D721Med (cell line): ENCODE measurements at places on chromosomes 2 and 18.

- no peak for DNase-seq
Observed at GRCh38 chr2:171238946-171239345, 78.3 kb upstream of the TLK1 start.

- DNase-seq = no peak
Observed at GRCh38 chr2:96427917-96428316, 77.2 kb downstream of the NEURL3 start.

DNA sequence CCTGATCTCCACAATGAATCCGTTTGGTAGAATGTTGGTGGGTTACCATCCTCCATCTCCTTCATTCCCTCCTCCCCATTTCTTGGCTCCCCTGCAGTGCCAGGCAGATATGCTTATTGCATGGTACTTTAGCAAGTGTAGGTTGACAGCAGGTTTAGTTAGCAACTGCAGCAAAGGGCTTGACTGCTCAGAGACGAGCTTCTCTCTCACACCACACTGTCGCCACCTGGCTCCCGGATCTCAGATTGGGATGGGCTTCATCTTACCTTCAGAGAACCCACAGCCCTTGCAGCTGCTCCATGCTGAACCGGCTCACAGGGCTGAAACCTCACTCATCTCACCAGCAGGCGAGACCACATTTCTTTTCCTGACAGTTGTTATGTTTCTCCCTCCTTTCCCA is 88.8 kb downstream of the VWA3B start:
- DNase-seq = no peak

- no peak for DNase-seq
Observed at GRCh38 chr2:230457793-230458192, 41.8 kb downstream of the SP100 start.

GRCh38 chr2:36967236-36967876 is 1.0 kb upstream of the STRN start:
- DNase-seq = no peak

DNA sequence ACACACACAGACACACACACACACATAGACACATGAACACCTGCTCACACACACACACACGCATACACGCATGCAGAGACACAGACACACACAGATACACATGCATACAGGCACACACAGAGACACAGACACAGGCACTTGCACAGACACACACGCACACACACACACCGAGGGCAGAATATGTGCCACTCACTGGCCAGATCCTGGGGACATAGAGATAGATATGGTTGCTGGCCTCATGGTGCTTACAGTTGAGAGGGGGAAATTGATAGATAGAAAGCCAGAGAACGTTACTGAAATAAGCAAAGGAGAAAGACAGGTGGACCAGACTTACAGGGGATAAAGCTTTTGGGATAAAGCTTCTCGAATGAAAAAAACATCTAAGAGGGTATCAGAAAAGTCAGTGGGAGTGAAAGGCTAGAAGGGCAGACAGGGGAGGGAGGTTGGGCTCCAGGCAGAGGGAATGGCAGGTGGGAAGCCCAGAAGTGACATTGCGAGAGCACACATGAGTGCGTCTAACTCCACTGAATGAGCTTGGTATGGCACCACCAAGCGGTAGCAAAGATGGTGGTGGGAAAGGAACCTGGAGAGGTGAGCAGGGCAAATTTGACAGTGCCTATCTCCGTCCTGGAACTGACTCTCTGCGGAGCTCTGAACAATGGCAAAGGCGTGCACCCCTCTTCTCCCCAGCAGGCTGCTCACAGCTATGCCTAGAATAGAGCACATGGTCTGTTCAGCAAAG is 390.1 kb upstream of the TRIB2 start:
- no peak for DNase-seq

- no peak for DNase-seq
Observed at GRCh38 chr2:54585136-54585733, 129.1 kb downstream of the SPTBN1 start.

GRCh38 chr2:189022053-189022481 is 47.9 kb downstream of the COL3A1 start:
- no peak for DNase-seq

DNA sequence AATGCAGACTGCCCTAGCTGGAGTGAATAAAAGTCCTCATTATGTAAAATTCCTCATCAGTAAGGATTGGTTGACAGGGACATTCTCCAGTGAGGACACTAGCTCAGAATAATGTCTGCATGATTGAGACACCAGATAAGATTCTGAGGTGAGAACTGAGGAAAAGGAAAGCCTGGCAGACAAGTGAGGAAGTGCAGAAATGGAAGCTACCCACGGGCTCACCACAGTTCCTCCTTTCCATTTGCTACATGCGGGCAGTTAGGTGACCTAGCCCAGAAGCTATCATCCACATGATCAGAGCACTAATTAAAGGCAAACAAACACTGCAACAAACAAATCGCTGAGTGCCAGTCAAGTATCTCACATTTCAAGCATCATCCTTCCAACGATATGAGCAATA is 27.7 kb downstream of the NETO1 start:
- no peak for DNase-seq

DNA sequence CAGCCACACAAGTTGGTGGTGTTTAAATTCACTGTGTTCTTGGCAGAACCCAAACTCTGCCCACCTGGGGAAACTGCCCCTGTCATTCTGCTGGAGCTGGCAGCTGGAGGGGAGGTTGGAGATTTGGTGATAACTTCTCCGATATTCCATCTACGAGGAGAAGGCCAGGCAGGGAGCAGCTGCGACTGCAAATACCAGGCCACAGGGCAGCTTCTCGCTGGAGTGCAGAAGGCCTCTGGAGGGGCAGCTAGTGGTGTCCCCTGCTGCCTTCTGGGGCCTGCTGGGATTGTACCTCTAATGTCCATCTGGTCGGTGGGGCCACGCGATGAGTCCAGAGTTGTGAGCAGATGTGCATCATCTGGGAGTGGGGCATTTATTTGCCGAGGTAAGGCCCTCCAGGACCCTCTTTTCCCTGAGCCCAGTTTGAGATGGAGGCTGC is 98.9 kb downstream of the ACKR3 start:
- DNase-seq = no peak

DNA sequence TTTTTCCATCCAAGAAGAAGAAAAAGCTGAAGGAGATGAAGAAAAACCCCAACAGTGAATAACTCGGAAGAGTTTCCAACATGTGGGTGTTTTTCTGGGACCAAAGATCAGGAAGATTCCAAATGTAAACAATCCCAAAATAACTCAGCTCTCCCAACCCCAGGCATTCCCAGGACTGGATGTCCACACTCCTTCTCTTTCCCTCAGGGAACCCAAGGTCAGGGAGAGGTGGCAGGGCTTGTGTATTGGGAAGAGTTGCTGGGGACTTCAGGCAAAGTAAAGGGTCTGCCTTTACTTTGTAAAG is 268.0 kb downstream of the DYSF start:
- DNase-seq = no peak

- no peak for DNase-seq
Observed at GRCh38 chr2:63503818-63504217, 84.5 kb downstream of the WDPCP start.

- DNase-seq = peak; percentile 98
Observed at GRCh38 chr18:75209129-75209950, at the start of gene PTGR3. Gene PTGR3, minus strand, starts transcription at chr18:75209139. Its CDS starts 81 bp downstream, at chr18:75209058.

DNA sequence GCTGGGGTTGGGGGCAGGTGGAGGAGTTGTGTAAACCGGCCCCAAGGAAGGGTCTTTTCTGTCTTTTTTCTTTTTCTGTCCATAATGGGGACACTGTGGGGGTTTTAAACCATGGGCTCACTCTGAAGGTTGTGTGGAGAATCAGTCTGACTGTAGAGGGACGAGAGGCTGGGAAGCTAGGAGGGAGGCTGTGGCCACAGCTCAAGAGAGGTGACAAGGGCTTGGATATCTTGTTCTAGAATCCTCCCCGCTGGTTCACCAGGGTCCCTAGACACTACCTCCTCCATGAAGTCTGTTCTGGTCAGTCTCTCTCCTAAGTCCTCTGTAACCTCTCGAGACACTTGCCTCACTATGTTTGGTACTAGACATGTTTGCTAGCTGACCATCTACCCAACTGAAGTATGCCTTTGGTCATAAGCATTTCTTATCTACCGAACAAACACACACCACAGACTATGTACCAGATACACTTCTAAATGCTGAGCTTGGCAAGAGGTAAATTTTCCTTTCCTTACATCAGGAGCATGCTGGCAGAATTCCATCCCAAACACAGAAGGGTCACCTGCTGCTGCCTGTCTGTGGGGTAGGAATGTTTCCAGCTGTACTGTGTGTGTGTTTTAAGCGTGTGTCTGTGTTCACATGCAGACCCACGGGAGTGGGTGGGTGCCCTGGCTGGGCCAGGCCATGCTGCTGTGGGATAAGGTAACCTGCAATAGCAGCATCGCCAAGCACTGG is 69.6 kb upstream of the MGAT4A start:
- no peak for DNase-seq

DNA sequence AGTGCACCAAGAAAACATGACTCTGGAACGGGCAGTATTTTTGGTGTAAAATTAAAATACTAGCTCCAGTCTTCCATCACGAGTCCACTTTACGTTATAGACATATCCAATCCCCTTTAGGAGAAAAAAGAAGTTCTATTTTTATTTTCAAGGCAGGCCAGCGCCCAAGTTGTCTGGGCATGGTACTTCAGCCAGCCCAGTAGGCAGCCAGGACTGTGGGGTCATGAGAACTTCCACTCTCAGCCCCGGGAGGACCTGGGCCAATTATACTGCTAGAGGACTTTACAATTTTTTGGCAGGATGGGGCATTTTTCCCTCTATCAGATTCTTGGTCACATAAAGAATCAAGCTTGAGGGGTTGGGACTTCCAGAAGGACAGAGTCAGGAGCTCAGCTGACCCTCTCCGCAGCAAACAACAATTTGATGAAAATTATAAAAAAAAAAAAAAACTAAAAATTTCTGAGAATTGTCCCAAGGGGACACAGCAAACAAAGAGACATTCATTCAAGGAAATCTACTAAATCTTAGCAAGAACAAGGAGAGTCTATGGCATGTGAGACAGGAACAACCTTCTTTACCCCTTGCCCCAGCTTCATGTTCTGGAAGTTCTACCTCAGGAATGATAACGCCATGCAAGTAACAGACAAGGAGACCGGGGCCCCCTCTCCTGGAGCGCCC is 37.3 kb upstream of the B3GNT2 start:
- no peak for DNase-seq

GRCh38 chr2:95063086-95063958 is 37.8 kb downstream of the MAL start:
- no peak for DNase-seq

DNA sequence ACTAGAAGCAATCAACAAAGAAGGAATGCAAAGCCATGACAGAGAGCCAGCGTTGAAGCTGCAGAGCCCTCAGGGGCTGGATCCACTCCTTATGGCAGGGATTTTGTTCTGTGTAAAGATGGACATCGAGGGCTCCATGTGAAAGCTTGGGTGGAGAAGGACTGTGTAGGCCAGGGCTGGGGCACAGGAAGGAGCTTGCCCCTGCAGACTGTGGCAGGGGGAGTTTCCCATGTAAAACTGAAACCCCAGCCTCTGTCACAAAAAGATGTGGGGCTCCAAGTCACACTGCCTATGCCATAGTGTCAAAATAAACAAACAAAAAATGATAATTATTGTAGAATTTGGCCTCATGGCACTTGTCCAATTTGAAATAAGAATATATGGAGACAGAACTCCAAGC is 408.7 kb upstream of the HS6ST1 start:
- no peak for DNase-seq

- DNase-seq = no peak
Observed at GRCh38 chr2:64491426-64491825, 32.7 kb upstream of the AFTPH start.

- no peak for DNase-seq
Observed at GRCh38 chr2:241489733-241490680, 18.4 kb downstream of the STK25 start.

GRCh38 chr18:58579561-58580047 is 49.3 kb downstream of the ALPK2 start:
- no peak for DNase-seq

DNA sequence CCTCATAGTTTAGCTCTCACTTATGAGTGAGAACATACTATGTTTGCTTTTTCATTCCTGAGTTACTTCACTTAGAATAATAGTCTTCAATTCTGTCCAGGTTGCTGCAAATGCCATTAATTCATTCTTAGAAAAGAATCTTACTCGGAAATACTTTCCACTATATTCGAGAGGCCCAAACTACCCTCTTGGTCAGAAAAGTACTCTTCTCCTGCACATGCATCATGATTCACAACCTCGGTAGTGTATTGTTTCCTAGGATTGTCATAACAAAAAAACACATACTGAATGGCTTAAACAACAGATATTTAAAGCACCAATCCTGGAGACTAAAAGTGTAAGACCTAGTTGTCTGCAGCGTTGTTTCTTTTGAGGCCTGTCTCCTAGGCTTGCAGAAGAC is 364.0 kb upstream of the SLC14A2 start:
- no peak for DNase-seq

GRCh38 chr18:47679864-47680263 is 250.6 kb downstream of the SMAD2 start:
- no peak for DNase-seq

GRCh38 chr18:63831080-63831788 is 56.0 kb downstream of the SERPINB7 start:
- no peak for DNase-seq

DNA sequence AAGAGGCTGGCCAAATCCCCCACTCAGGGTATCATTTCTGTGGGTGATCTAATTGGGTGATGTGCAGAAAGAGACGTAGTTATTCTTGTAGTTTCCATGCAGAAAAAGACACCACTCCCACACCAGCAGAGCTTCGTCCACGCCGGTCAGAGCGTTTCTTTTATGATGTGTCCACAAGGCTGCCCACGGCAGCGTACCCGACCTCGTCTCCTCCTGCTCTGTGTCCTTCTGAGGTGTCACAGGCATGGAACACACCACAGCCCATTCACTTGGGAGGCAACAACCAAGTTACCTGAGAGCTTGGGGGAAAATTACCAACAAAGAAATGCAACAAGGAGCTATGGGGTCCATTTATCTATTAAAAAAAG is 131.3 kb downstream of the PXDN start:
- no peak for DNase-seq

- no peak for DNase-seq
Observed at GRCh38 chr2:54897420-54898310, 152.6 kb downstream of the RTN4 start.

DNA sequence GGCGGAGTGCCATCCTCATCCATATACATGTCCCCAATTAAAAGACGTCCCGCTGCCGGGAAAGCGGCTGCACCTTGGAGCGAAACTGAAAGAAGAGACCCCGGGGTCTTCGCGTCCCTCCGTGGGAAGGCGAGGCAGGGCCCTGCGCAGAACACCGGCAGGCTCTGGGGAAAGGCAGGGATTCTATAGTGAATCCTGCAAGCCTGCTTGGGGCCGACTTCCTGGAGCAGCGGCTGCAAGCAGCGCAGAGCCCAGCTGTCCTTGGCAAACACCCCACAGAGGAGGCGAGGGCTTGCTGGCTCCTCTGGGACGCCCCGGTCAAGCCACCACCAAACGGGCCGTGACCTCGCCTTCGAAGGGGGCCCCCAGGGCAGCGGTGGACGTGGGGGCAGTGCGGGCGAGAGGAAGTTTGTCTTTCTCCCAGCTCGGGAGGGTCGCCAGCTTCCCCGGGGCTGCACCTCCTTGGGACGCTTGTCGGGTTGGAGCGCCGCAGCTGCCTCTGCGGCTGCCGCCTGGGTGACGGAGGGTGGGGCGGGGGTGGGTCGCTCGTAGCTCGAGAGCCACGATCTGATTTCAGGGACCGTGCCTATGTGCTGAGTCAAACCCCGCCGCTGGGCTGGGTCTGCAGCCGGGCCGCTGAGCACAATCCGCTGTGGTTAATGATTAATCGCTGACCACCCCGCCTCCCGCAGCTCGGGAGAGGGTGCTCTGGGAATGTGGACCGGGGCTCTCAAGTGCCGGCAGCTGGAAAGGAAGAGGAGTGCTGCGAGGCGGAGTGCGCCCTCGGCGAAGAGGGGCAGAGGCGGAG is 486 bp upstream of the GPR39 start:
- no peak for DNase-seq

- DNase-seq = no peak
Observed at GRCh38 chr2:178908810-178909209, 101.6 kb upstream of the TTN start.
